ENCODE measurements at places on chromosomes 6 and 20.

DNA sequence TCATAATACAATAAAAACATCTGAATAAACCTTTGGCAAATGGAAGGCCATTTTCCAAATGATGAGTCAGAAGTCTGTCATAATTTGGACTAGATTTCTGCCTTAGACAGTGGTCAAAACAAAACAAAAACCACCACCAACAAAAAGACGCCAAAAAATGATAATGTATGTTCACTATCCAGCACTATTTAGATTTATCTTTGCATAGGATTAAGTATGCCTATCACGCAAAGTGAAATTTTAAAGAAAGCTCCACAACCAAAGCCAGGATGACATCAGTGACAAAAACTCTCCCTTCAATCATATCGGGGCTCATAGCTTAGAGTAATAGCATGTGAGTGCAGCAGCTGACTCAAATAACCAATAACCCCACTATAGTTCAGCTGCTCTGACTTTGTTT is 201.9 kb downstream of the MOXD1 start:
- no peak for DNase-seq

DNA sequence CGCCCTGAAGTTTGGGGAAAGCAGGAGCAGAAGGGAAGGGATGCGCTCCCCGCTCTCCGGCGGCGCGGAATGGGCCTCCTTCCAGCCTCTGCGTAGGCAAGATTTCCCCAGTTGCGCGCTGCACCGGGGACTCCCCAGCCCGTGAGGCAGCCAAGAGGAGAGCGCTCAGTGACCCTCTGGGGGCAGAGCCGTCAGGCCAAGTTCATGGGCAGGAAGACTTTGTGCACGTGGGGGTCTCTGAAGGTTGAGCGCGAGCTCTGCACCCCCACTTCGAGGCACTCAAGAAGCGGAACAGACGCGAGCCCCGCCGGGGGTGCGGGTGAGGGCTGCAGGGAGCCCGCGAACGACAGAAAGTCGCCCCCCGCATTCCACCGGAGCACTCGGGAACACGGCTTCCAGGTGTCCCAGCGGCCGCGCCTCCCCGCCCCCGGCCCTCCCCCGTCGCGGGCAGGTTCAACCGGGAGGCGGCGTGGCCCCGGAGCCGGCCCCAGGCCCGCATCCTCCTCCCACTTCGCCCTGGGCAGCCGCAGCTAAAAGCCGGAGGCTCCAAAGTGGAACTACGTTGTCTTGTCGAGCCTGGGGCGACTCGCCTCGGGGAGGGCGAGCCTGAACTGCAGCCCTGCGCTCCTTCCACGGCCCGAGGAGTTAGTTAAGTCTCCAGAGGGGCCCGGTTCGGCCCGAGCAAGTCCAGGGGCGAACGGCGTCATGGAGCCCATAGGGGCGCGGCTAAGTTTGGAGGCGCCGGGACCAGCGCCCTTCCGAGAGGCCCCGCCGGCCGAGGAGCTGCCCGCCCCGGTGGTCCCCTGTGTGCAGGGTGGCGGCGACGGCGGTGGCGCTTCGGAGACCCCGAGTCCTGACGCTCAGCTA is at the start of gene PPP1R3G:
Gene PPP1R3G (plus strand): TSS at position 561 of the 867 bp plus-strand sequence. CDS start 145 bp downstream, at position 706.
- no peak for DNase-seq

GRCh38 chr6:127917766-127918165 is 16.9 kb upstream of the THEMIS start:
- no peak for DNase-seq

DNA sequence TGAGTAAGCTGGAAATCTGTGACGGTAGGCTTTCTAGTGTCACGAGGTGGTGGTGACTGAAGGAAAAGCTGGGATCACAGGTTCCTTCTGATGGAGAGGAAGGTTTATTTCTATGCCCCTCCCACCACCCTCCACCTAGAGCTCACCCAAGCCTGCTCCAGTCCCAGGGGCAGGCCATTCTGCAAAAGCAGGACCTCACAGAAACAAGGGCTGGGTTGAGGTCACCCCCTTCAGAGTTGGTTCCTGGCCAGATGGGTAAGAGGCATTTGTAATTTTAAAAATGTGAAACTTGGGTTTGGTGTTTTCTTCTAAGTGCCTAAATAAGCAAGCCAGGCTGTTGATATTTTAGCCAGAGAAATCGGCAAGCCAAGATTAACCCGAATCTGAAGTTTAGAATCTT is 46.6 kb downstream of the KCTD20 start:
- DNase-seq = no peak

GRCh38 chr6:148947621-148948444 is 201.0 kb downstream of the UST start:
- peak; percentile 60 for DNase-seq

GRCh38 chr6:46746696-46747095 is at the start of gene ANKRD66:
TSS of gene ANKRD66 (plus strand) at chr6:46746933. CDS start at chr6:46751949, 5,016 bp downstream.
- DNase-seq = no peak

Measured in stimulated activated CD4-positive, alpha-beta T cell treated with anti-CD3 and anti-CD28 coated beads, Interleukin-15, amount 100 ng/mL, for 1 hour (primary cell).